ENCODE measurements at places on chromosomes 4 and X.

- DNase-seq: no peak
These were observed 17.3 kb upstream of the SASH3 start for GRCh38 chrX:129762448-129762847.

- no peak for DNase-seq
These were observed 173.4 kb upstream of the JADE1 start for GRCh38 chr4:128635955-128636560.

DNA sequence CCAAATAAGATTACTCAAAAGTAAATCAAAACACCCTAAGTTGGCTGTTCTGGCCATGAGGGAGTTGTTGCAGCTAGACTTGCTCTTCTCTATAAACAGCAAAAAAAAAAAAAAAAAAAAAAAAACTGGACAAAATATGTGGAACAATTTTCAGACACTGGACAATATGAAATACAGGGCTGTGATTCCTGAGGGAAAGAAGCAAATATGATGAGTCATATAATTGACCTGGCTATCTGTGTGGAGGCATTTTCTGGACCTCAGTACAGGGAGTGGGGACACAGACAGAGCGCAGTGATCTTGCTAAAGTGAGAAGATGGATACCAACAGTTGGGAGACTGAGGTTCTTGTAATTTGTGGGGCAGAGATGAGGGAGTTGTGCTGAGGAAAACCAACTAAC, 192.0 kb upstream of the HAND2 start:
- DNase-seq: no peak

DNA sequence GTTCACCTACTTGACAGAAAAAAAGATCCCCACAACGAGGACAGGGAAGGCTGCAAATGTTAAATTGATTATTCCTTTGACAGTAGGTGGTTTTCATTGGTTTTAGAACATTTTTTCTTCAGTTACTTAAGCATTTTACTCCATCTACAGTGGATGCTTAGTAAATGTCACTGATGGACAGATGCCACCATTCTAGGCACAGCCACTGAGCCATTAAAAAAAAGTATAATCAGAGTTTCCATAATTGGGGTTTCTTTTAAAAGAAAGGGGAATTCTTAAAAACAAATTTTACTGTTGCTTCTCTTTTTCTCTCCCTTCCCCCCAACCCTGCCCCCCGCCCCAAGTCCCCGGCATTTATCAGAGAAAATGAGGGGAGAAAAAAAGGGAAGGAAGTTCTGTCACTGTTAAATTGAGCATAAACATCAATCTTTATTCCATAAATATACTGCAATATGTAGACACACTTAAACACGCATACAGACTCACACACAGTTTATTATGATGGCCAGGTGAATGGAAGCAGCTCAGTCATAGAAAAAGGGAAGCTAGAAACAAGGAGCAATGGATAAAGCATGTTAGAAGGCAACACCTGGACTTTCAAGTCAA, 79.7 kb upstream of the PRPS2 start:
- DNase-seq: no peak

- no peak for DNase-seq
These were observed 20.6 kb upstream of the FTHL17 start for GRCh38 chrX:31092476-31092875.

- no peak for DNase-seq
These were observed 72.3 kb upstream of the TNMD start for GRCh38 chrX:100512471-100512870.

GRCh38 chrX:18889346-18890048, 94.4 kb downstream of the PHKA2 start:
- DNase-seq: no peak

DNA sequence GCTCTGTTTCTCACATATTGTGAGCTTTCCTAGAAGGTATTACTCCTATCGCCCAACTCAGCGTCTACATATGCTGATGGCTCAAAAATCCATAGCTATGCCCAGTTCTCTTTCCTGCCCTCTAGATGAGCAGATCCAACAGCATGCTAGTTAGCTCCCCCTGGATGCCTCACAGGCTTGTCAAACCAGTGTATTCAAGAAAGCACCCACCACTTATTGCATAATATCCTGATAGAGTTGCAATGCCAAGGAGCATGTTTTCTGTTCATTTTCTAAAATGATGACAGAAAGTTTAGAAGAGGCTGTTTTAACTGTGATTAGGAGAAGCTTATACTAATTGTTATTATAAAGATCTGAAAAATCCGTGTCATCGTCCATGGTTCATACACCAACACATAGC, 1.9 kb upstream of the PACRGL start:
- no peak for DNase-seq

- DNase-seq: no peak
These were observed 57.0 kb downstream of the RTL9 start for GRCh38 chrX:110415440-110416170.

GRCh38 chrX:24485323-24485722, 20.2 kb downstream of the PDK3 start:
- no peak for DNase-seq
